ENCODE measurements at places on chromosomes 3 and 15. TPM values are rescaled to one million over a fixed set of nuclear protein-coding genes. Genes with fewer than 3 reads are reported as not detected.

MYRIP gene
- not detected for total RNA-seq

CD80 gene
- not detected for total RNA-seq

PSTPIP1 gene
- not detected for total RNA-seq

DLG1 gene
- total RNA-seq: 117 TPM

GRCh38 chr15:89308236-89308635 is 26.4 kb downstream of the POLG start:
- H3K27me3 ChIP-seq: no peaks in the 10 kb centered on the region
- H3K27ac ChIP-seq: peak overlapping the region; percentile 66
- H3K4me1 ChIP-seq: peaks cover 27% of the 10 kb centered on the region
- DNase-seq: no peak

GRCh38 chr3:53171064-53171418 is 10.0 kb downstream of the PRKCD start:
- no peak overlapping the region for H3K27ac ChIP-seq
- no peak overlapping the region for H3K4me3 ChIP-seq
- no peaks in the 10 kb centered on the region for H3K27me3 ChIP-seq
- DNase-seq: no peak
- peaks cover 2% of the 10 kb centered on the region for H3K36me3 ChIP-seq

DNA sequence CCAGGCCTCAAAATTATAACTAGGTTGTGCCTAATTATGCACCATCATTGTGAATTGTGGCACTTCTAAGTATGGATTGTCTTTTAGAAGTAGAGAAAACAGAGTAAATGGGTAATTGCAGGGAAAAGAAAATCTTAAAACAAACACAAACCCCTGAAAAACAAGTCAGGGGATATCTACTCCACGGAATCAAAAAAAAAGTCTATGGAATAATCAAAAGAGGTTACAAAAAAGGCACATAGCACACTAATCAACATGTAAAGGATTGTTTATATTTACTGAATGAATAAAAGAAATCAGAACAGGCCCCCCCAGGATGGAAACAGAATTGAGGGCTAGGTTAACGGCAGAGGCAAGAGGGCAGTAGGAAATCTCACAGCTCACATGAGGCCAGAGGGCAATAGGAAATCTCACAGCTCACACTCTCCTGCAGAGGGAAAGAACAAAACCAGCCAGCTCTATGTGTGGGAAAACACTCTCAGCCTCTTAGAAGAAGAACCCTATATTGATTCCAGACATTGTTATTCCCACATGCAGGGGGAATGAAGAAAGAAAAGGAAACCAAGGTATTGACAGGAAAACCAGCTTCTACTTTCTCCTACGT is 72.7 kb upstream of the FNDC3B start:
- H3K27me3 ChIP-seq: no peaks in the 10 kb centered on the region
- no peak for DNase-seq
- no peaks in the 10 kb centered on the region for H3K36me3 ChIP-seq
- no peak overlapping the region for H3K4me3 ChIP-seq

- DNase-seq: no peak
- H3K27me3 ChIP-seq: no peaks in the 10 kb centered on the region
- H3K36me3 ChIP-seq: peaks cover 23% of the 10 kb centered on the region
- no peak overlapping the region for H3K27ac ChIP-seq
- no peaks in the 10 kb centered on the region for H3K4me1 ChIP-seq
These were observed 41.3 kb downstream of the ETV5 start for GRCh38 chr3:186067360-186068242.

GRCh38 chr3:37922721-37923568 is 61.3 kb downstream of the CTDSPL start:
- no peak for DNase-seq
- peak overlapping the region; percentile 95 for H3K27ac ChIP-seq
- H3K27me3 ChIP-seq: no peaks in the 10 kb centered on the region
- H3K4me1 ChIP-seq: peaks cover 78% of the 10 kb centered on the region
- H3K4me3 ChIP-seq: peak overlapping the region; percentile 20
- peaks cover 2% of the 10 kb centered on the region for H3K36me3 ChIP-seq

GRCh38 chr3:102078854-102079808 is 229.8 kb downstream of the NFKBIZ start:
- no peak overlapping the region for H3K4me3 ChIP-seq
- H3K36me3 ChIP-seq: no peaks in the 10 kb centered on the region
- H3K4me1 ChIP-seq: peaks cover 13% of the 10 kb centered on the region
- DNase-seq: no peak
- H3K27me3 ChIP-seq: peaks cover 14% of the 10 kb centered on the region

DNA sequence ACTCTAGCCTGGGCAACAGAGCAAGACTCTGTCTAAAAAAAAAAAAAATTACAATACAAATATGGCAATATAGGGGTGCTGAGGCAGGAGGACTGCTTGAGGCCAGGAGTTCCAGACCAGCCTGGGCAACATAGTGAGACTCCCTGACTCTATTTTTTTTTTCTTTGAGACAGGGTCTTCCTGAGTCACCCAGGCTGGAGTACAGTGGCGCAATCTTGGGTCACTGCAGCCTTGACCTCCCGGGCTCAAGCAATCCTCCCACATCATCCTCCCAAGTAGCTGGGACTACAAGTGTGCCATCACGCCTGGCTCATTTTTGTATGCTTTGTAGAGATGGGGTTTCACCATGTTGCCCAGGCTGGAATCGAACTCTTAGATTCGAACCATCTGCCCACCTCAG is 17.3 kb upstream of the RAB11A start:
- H3K4me1 ChIP-seq: no peaks in the 10 kb centered on the region
- H3K36me3 ChIP-seq: no peaks in the 10 kb centered on the region
- no peak overlapping the region for H3K4me3 ChIP-seq
- DNase-seq: no peak
- peaks cover 8% of the 10 kb centered on the region for H3K27me3 ChIP-seq
